GM20000 (cell line): ENCODE measurements at places on chromosomes 16 and 17.

GRCh38 chr17:78278139-78278741 lies 46.8 kb downstream of the TMEM235 start:
- no peak for DNase-seq

GRCh38 chr17:48907713-48908046 lies 527 bp upstream of the UBE2Z start:
- no peak for DNase-seq

DNA sequence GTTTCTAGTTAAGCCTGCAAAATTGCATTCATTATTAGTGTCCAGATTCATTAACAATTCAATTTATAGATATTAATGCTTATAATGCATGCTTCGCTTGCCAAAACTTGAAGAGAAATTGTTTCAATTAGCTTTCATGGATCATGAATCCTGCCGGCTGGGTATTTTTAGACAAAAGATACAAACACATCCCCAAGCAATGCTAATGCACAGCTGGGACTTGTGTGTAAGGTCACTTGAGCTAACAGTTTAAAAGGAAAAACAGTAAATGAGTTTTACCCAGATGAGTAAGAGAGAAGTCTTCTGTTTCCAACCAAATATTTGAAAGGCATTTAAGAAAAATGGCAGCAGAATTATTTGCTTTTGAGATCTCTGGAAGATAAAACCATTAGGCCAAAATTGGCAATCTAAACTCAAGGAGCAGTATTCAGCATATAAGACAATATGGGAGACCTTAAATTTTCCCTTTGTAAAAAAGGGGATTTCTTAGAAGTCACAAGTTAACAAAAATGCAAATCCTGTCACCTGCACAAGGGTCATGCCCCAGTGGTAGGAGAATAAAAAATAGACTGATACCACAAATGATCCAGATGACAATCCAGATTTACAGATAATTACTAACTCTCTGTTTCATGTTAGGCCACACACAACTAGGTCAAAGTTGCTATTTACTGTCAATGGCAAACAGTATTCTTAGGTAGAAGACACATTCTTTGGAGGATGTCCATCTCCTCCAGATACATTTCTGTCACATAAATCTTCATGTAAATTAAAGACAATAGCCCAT lies 418.4 kb upstream of the PMFBP1 start:
- peak; percentile 54 for DNase-seq

DNA sequence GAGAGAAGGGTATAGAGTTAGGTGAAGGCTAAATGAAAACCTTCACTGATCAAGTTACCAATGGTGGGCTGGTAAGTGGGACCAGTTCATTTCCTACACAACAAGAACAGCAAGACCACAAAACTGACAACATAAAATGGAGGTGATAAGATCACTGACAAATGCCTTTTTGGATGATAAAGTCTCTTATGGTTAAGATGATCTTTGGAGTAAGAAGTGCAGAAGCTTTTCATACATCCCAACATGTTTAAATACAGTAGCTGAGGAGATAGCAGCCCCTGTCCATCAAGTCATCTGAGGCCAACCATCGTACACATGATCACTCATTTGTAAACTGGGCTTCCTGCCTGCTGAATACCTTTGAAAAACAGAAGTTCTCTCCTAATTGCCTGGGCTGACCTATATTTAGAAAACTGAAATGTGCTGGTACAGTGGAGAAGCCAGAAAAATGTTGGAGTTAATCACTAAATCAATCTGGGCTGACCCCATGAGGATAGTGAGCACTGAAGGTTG lies 259.0 kb upstream of the ZFHX3 start:
- no peak for DNase-seq

- no peak for DNase-seq
Observed at GRCh38 chr16:27489906-27490305, 59.8 kb downstream of the GTF3C1 start.

- no peak for DNase-seq
Observed at GRCh38 chr17:57315061-57316015, 59.0 kb downstream of the MSI2 start.

- no peak for DNase-seq
Observed at GRCh38 chr16:3252967-3253366, 3.5 kb downstream of the MEFV start.

DNA sequence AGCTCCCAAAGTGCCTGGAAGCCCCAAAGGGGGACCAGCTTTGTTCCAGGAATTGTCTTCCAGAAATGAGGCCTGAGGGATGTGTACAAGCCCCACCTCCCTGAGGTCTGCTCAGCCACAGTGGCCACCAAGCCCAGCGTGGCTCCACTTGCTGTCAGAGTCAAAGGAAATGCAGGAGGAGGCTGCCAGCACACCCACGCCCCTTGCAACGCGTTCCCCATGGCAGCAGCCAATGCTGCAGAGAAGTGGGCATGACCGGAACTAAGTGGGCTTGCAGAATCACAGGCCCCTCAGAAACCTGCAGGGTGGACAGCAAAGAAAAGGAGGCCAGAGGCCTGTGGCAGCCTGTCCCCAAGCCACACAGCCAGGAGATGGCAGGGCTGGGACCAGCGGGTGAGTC lies 320.8 kb downstream of the FOXL1 start:
- DNase-seq: no peak

- DNase-seq: peak; percentile 75
Observed at GRCh38 chr16:50742576-50743200, 802 bp downstream of the CYLD start.

- no peak for DNase-seq
Observed at GRCh38 chr17:44267818-44268490, at the start of gene SLC4A1. TSS of gene SLC4A1 (minus strand) at chr17:44268135. CDS start at chr17:44262866, 5,269 bp downstream.

GRCh38 chr17:28751600-28752366 lies 8.0 kb downstream of the TRAF4 start:
- DNase-seq: no peak

DNA sequence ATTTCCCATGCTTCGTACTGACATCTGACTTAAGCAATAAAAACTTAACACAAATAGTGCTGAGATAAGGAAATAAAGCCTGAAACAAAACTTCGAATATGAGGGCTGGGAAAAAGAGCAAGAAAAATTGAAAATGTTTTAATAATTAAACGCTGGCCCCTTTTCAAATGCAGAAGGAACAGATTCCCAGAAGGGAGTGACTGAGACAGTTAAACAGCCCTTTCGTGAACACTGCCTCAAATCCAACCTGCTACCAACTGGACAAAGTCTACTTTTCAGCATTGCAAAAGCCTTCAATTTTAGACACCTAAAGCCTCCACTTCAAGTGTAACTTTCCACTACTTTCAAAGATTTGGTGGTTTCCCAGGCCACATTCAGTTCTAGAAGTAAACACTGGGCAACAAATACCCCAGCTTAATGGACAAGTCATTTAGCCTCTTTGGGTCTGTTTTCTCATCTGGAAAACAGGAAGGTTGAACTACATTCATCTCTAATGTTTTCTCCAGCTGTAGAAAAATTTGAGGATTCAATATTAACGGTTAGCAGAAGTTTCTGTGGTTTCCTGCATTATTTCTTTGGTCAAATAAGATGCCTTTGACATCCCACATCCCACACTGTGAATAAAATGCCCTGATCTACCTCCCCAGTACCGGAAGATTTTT lies 11.8 kb downstream of the RFFL start:
- DNase-seq: no peak

- no peak for DNase-seq
Observed at GRCh38 chr17:70646673-70647072, 477.3 kb downstream of the KCNJ2 start.

GRCh38 chr17:70295329-70295728 lies 126.0 kb downstream of the KCNJ2 start:
- DNase-seq: no peak

DNA sequence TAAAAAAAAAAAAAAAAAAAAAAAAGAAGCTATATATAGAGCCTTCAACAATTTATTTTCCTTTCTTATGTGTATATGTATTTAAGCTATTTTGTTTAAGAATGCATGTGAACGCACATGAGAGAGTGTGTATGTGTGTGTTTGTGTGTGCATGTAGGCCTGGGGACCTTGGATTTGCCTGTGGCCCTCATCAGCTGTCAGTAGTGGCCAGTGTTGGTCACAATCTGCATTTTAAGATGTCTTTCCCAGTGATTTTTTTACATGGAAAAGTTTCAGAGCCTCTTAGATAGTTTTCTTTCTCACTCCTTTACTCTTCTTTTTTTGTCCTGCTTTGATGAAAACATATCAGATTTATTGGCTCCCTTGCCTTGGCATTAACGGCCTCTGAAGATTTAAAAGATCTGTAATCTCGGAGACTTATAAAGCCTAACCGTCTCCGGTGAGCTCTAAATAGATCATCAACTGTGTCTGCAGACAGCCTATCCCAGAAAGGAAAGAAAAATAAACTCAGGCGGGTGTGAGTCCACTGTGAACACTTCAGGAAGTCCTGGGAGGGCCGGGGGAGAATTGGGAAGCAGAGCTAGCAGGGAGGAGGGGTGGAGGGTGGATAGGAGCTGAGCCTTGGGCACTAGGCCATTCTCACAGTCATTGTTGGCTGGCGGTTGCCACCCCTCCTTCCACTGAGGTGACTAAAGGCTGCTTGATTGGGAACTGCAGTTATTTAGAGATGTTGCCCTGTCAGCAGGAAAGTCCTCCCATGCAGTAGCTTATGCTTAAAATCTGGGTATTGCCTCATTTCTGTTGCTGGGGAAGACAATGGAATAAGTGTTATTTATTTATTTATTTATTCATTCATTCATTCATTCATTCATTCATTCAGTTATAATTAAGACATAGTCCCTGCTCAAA lies 86.8 kb downstream of the WWP2 start:
- DNase-seq: no peak

GRCh38 chr16:5214466-5214865 lies 116.9 kb upstream of the EEF2KMT start:
- DNase-seq: no peak

DNA sequence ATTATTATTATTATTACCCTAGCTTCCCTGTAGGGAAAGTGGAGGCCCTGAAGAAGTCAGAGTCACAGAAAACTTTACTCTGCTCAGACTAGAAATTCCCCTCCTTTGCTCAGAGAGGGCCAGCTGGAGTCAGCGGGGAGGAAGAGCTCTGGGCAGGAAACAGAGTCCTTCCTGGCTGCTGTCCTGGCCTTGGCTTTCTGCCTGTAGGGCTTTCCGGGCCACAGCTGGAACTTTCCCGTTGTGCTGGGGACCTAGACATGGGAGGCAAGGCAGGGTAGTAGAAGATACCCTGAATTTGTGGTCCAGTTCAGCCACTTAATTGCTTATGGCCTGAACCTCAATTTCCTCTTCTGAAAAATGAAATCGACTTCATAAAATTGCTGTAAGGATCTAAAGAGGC lies 14.0 kb upstream of the CCL2 start:
- DNase-seq: no peak

DNA sequence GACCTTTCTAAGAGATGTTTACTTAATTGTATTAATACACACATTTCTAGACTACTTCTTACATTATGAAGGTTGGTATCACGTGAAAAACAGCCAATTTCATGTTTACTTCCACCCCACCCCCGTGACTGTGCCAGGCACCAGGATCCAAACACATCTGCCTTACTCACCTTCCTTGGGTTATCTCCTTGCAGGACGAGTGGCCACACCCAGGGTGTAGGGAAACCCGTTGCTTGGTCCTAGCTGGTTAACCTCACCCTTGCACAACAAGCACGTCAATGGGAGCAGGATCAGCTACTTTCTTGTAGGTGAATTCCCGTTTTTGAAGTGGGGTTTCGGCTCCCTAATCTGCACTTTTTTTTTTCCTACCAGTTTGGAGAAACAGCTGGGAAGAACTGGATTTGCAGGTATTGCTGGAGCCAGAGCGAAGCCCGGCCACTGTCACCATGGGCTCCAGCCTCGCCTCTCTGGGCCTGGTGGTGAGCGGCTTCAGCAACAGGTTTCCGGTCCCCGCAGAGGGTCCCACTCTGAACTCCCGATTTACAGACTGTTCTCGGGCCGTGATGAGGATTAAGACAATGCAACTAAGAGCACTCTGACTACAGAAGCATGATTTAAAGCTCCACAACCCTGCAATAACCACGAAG lies 2.1 kb upstream of the UBB start:
- DNase-seq: no peak

DNA sequence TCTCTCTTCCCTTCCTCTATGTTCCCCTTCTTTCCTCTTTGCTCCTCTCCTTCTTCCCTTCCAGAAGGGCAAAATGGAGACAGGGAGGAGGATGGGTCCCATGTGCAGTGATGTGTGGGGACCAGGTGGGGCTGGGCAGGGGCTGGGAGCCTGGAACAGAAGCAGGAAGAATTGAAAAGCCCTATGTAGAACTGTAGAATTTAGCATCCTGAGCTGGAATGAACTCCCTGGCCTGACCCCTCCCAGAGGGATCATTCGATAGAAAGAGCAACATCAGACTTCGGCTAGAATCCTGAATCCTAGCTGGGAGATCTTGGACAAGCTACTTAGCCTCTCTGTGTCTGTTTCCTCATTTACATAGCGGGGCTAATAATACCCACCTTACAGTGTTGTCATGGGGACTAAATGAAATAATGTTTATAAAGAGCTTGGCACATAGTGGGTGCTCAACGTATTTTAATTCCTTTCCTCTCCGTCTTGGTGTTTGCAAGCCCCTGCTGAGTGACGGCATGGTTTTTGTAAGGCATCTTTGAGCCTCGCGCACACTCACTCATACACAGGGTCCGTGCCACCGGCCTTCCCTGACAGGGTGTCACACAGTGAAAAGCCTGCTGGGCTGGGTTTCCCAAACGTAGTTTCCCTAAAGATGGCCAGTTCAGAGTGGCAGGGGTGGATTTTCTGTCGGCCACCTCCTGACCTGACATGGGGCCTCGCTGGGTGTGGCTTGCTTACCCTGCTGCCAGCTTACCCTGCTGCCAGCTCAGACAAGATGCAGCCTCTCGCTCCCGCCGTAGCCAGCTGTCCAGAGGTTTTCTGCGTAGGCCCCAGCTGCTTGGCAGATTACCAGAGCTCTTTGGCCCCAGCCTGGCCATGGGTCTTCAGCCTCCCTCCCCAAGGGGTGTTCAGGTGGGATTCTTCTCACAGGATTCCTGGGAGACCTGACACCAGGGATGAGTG lies 6.1 kb upstream of the ARHGAP23 start:
- DNase-seq: no peak

DNA sequence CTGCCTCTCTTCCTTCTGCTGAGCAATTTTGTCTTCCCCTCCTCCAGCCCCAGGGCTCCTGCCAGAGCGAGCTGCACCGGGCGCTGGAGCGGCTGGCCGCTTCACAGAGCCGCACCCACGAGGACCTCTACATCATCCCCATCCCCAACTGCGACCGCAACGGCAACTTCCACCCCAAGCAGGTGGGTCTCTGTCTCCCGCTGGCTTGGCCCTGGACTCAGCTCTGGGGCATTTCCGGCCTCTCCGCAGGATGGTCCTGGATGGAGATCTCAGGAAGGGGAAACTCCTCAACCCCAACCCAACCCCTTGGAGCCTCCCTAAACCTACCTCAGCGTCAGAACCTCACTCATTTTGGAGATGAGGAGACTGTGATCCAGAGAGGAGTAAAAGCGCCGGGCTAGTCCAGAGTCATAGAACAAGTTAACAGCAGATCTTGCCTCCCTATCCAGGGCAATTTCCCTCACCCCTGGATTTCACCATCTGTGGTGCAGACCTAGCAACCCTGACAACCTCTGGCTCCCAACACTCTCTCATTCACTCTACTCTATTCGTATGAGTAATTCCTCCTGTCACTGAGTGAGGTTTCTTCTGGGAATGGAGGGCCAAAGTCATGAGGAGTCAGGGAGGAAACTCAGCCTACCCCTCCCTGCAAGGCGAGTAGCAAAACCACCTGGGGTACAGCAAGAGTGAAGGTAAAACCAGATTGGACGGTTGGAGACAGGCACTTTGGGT lies 10.8 kb downstream of the IGFBP4 start:
- DNase-seq: no peak

GRCh38 chr17:64938925-64939474 lies 19.7 kb upstream of the LRRC37A3 start:
- peak; percentile 67 for DNase-seq
